ENCODE measurements at places on chromosomes 2 and 18.

GRCh38 chr2:37343537-37344434 is 644 bp upstream of the QPCT start:
- DNase-seq, result no peak

DNA sequence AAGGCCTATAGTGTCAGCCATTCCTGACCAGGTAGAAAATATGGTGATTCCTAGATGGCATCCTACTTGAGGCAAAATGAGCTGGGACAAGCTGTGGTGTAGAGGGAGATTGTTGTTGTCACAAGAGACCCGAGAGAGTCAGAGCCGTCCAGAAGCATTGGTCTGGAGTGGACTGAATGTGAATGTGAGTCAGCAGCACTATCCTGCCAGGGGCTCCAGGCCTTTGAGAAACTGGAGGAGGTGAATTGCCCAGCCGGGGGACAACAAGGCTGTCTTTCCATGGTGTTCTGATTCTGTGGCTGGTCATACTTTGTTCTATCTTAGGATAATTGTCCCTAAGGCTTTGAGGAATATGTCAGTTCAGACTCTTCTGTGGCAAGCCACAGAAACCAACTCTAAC is 29.4 kb upstream of the EIF2AK3 start:
- DNase-seq, result no peak

- DNase-seq, result no peak
Observed at GRCh38 chr2:223786236-223786635, 51.1 kb downstream of the AP1S3 start.

GRCh38 chr2:113685471-113685870 is 58.4 kb downstream of the RABL2A start:
- DNase-seq, result no peak

DNA sequence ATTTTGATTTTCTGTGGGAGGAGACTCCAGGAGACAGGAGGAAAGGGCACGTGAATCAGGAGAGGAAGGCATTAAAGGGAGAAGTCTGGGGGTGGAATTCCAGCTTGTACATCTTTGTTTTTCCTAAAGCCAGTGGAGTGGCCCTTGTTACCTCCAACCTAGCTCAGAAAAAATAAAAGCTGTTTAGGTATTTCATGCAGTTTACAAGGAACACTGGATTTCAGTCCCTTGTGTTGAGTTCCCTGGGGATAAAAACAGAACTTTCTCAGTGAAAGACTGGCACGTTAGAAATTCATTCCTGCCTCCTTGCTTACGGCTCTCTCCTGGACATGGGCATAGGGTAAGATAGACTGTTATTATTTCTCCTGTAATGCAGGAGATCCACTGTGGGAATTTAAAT is 170.2 kb downstream of the ZEB2 start:
- DNase-seq, result no peak

- DNase-seq, result no peak
Observed at GRCh38 chr2:10721396-10722251, at the start of gene ATP6V1C2. ATP6V1C2 (plus strand) TSS chr2:10721630; CDS start chr2:10722850, 1,220 bp downstream.

DNA sequence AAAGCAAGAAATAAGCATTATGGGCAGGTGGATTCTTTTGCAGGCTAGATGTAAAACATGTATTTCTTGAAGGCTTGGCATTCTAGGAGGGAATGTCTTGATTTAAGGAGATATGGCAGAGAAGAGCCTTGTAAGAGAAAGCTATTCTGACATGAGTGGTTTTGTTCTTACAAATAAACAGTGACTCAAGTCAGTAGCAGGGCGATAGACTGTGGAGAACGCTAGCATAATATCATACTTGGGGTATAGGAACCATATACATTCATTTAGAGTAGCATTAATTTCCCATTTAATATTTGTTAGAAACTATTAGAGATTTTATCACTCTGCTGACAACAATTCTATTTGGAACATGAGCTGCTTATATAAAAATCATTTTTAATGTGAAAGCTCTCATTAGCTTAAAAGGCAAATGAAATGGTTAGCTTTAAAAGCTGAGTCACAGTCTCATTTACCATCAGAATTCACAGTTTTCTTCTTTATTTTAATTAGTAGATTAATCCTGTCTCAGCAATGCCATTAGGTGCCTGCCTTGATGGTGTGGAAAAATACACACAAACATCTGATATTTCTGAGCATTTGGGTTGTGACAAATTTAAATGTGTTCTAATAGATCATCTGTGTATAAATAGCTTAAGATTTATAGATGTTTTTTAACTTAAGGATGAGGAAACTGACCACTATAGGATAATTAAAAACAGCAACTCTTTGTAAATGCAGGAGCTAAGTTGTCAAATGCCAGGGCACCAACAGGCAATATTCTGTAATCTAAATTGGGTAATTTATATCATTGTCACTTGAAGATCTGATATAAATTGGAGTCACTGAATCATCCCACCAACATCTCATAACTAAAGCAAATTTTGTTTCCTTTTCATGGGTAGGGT is 276.7 kb downstream of the PLCL1 start:
- no peak for DNase-seq

- no peak for DNase-seq
Observed at GRCh38 chr18:12314591-12315305, 6.7 kb downstream of the TUBB6 start.

DNA sequence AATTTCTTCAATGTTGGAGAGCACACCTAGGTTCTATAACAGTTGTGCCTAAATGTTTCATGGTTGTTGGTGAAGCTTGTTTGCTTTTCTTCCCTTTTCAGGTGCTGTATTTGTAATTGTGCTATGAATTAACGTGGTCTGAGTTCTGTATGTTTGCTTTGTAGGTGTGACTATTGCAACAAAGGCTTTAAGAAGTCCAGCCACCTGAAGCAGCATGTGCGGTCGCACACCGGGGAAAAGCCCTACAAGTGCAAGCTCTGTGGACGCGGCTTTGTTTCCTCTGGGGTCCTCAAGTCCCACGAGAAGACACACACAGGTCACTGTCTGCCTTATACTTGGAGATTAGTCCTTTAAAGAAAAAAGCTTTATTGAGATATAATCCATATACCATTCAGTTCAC is 91.2 kb downstream of the ZNF236 start:
- DNase-seq, result no peak

DNA sequence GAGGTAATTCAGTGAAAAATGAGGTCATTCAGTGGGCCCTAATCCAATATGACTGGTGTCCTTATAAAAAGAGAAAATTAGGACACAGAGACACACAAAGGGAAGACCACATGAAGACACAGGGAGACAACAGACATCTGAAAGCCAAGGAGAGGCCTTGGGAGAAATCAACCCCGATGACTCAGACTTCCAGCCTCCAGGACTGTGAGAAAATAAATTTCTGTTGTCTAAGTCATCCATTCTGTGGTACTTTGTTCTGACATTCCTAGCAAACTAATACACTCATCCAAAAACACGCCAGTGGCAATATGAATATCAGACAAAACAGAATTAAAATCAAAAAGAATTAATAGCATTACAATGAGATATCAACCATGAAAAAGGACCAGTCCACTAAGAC is 303.7 kb downstream of the SS18 start:
- DNase-seq, result no peak

DNA sequence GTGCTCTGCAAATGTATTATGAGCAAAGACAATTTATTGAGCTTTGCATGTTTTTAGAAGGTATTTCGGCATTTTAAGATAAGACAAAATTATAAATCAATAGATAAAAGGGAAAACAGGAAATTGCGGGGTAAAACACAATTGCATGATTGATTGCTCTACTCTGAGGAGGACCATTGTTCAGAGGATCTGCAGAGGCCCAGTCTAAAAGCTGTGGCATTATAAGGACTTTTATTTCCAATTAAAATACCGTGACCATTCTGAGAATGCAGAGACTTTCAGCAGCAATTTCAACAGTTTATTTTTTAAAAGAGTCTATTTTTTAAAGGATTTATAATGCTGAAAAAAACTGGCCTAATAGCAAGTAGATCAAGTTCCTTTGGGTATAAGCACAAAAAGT is 62.0 kb downstream of the TPGS2 start:
- no peak for DNase-seq

- no peak for DNase-seq
Observed at GRCh38 chr2:139850254-139850890, 1070.2 kb upstream of the NXPH2 start.

GRCh38 chr2:138440759-138441158 is 60.8 kb upstream of the SPOPL start:
- DNase-seq, result no peak

DNA sequence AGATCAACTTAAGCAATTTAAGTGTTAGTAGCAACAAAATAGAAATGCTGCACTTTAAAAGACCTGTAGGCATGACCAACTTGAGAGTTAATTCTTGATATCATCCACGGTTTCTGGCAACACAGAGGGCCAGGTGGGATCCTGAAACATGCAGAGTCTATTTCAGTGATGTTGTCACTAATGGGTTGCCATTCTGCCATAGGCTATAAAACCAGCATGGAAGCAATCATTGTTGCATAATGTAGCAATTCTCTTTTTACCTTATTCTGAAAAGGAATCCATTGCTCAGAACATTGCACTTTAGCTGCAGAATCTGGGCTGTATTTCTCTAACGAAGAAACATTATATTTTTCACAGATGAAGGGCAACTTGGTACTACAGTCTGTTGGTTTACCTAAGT is 53.9 kb upstream of the CD302 start:
- DNase-seq, result no peak

DNA sequence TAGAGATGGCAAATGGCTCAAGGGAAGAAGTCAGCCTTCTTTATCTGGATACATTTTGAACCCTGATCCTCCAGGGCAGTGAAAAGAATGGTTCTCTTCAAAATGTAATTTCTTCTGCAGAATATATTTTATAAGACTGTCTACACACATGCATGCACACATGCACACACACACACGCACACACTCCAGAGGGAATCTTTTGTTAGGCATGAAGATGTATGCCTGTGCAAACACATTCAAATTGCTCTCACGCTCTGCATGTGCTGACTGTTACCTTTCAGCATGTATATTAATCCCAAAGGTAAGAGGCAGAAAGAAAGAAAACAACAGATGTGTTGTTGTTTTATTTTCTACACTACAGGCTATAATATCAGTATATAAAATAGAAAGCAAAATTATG is 43.2 kb downstream of the SLC5A7 start:
- no peak for DNase-seq

GRCh38 chr2:105640246-105640645 is 104.5 kb upstream of the NCK2 start:
- no peak for DNase-seq

- no peak for DNase-seq
Observed at GRCh38 chr2:170818036-170818751, 1.5 kb downstream of the GAD1 start.

GRCh38 chr2:232541961-232542714 is 2.6 kb downstream of the CHRNG start:
- no peak for DNase-seq

DNA sequence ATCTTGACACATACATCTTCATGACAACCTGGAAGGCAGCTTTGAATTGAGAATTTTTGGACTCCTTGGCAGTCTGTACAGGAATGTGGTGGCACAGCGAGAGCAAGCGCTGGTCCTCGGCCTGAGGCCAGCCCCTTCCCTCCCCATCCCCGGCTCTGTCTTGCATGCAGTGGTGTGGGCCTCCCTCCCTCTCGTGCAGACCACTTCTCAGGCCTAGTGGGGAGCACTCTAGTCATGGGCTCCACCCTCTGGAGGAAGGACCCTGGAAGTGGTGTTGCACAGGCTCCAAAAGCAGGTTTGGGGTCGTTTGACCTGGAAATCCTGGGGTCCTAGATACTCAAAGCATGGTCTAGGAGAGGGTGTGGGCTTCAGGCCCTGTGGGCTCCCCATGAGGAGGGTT is 32.3 kb downstream of the ADCYAP1 start:
- no peak for DNase-seq

DNA sequence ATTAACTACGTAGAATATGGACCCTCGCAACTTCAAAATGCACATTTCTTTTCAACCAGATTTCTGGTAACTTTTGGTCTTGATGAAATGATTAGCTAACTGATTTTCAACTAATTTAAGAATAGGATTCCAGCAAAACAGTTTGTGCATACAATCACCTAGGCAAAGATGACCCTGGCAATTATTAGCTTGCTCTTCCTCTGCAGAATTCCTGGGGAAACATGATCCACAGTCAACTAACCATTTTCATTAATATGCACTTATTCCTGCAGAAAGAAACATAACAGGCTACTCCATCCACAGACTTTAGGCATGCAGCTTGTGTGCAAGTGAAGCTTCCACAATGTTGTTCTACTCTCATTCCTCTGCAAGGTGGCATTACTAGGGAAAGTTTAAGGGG is 1150.8 kb upstream of the FANCL start:
- DNase-seq, result no peak

DNA sequence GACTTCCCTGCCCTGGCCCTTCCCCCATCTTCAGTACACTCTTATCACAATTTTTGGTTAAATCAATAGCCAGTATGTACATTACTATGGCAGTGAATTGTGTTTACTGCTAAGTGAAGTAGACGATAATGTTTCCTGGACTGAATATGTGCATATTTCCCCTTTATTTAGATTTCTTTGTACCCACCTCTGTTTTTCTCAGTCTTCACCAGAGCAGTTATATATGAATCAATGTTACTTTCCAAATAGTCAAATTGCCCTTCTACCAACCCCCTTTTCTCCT is 97.1 kb upstream of the HS6ST1 start:
- no peak for DNase-seq

- no peak for DNase-seq
Observed at GRCh38 chr2:67215214-67216055, 181.7 kb upstream of the ETAA1 start.

GRCh38 chr2:184026961-184027360 is 571.4 kb upstream of the ZNF804A start:
- no peak for DNase-seq

- DNase-seq, result no peak
Observed at GRCh38 chr2:27308359-27308881, at the start of gene UCN. UCN (minus strand) TSS chr2:27308445; CDS start chr2:27307895, 550 bp downstream.

All from stimulated activated CD4-positive, alpha-beta T cell treated with anti-CD3 and anti-CD28 coated beads, Interleukin-15, amount 100 ng/mL, for 1 hour (primary cell).